ENCODE measurements at places on chromosomes 12 and 14.

GRCh38 chr12:70645494-70646317 lies 8.5 kb upstream of the PTPRB start:
- peak; percentile 45 for DNase-seq

- DNase-seq = no peak
These were observed 54.0 kb downstream of the SLC38A1 start for GRCh38 chr12:46214668-46215436.

DNA sequence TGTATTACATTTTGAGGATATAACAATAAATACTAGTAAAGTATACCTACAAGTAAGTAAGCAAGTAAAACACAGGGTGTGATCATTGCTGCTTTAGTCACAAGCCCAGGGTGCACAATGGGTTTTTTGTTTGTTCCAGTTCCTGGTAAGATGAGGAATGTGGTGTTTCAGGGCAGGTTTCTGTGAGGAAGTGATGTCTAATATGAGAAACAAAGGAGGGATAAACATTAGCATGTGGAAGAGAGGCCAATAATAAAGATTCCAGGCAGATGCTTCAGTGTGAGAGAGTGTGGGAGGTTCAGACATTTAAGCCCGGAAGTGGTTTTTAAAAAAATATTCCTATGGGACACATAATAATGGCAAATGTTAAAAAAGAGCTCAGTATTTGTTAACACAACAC lies 808.1 kb upstream of the USP15 start:
- DNase-seq = no peak

GRCh38 chr12:12889701-12890100 lies 1.7 kb upstream of the GPRC5A start:
- no peak for DNase-seq

DNA sequence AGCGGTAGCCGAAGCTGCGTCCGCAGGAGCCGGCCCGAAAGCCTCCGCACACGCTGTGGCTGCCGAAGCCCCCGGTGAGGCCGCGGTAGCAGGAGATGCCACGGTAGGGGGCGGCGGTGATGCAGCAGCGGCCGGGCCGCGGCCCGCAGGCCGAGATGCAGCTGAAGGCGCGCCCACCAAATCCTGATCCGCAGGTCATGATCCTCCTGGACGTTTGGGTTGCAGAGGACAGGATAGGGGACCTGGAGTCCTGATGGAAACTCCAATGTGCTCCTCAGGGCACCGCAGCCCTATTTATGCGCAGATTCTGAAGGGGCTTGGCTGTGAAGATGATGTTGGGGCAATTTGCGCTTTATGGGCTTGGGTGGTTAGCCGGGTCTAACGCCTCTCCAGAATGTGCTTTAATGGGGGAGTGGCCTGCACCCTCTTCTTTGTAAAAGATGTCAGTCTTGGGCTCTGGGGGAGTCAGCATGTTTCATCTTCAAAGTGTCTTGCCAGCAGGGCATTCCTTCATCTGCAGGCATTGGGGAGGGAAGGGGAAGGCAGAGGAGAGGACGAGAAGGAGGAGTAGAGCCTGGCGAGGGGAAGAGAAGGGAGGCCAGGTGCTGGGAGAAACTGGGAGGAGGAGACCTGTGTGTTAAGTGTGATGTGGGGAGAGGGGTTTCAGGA lies at the start of gene KRT81:
Gene KRT81, minus strand, starts transcription at position 268 of the 669 bp plus-strand sequence. Its CDS starts 69 bp downstream, at position 199.
- no peak for DNase-seq

GRCh38 chr14:20667957-20668356 lies 16.4 kb upstream of the RNASE4 start:
- no peak for DNase-seq

DNA sequence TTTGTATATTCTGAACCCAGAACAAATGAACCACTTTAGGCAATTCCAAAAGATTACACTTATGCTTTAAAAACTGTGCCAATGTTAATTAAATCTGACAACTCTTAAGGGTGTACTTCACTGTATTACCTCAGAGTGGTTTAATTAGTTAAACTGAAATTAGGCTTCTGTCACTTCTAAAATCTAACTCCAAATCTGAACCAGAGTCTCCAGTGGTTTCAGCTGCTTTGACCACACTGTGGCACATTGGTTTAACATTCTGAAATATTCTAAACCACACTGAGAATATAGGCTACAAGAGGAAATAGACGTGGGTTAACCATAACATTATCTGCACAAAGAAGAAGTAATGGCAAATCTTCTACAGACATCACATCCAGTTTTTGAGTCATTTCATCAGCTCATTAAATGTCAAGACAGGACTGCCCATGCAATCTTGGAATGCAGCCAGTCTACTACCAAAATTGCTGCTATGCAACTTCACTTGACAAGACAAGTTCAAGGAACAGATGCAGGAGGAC lies 94.8 kb downstream of the LRP6 start:
- peak; percentile 2 for DNase-seq

DNA sequence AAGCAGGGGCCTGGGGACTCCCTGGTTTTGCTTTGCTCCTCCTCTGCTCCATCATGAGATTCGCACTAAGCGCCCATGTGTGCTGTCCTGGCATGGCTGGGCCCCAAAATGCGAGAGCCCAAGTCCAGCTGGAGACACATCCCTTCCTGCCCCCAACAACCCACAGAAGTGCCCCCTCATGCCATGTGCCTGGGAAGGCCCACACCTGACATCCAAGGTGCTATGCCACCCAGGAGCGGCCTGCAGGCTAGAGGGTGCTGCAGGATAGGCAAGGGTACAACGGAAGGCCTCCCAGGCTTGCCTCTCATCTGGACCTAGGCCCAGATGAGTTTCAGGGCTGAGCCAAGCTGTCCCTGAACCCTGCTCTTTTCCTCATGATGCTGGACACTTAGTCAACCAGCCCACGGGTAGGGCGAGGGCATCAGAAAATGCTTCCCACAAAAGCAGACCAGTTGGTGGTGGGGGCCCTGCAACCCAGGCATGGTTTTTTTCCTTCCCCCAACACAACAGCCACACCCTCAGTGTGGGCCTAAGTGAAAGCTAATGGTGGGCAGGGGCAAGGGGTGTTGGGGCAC lies 13.2 kb upstream of the KRT80 start:
- no peak for DNase-seq

GRCh38 chr12:109708939-109709338 lies 4.7 kb upstream of the FAM222A start:
- DNase-seq = no peak

DNA sequence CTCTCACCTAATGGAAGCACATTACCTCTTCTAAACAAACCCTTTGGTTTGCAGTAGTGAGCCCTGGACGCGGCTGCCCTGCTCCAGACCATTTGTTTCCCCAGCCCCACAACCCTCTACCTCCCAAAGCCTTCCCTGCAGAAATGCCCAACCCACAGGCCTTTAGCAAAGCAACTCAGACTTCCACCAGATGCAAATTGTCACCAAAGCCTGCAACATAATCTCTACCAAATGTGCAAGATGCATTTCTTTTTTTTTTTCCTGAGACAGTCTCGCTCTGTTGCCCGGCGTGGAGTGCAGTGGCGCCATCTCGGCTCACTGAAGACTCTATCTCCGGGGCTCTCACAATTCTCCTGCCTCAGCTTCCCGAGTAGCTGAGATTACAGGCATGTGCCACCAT lies 56.2 kb downstream of the VWF start:
- DNase-seq = no peak

DNA sequence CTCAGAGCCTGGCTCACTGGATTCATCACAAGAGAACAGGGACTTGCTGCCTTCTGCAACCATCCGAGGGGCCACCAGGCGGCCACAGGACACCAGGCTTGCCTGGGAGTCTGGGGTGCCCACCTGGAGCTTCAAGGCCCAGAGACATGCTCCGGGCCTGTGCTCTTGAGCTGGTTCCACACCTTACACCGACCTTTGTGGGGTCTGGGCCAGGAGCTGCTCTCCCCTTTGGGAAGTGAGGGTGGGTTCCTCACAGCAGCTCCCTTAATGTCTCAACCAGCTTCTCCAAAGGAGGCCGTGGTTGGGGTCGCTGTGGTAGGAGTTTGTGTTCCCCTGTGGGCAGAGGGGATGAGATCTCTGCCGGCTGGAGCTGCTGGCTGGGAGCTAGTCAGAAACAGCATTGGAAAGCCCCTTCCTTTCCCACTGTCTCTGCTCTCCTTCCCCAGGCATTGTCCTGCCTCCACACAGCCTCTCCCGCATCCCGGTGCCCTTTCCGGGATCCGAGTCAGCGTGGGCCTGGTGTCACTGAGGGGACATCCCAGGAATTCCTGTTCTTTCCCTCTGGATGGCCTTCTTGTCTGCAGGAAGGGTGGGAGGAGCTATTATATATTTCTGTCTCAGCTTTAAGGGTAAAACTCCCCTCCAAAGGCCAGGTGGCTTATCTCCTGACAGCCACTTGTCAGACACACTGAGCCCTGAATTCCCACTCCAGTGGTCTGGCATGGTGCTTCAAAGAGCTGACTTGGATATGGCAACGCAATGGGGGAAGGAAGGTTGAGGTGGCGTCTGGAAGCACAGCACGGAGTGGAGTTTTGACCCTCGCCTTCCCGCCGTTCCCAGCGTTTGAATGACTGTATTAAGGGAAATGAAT lies 5.1 kb upstream of the PAPLN start:
- no peak for DNase-seq

- no peak for DNase-seq
These were observed 132.8 kb upstream of the BTG1 start for GRCh38 chr12:92278378-92278828.

DNA sequence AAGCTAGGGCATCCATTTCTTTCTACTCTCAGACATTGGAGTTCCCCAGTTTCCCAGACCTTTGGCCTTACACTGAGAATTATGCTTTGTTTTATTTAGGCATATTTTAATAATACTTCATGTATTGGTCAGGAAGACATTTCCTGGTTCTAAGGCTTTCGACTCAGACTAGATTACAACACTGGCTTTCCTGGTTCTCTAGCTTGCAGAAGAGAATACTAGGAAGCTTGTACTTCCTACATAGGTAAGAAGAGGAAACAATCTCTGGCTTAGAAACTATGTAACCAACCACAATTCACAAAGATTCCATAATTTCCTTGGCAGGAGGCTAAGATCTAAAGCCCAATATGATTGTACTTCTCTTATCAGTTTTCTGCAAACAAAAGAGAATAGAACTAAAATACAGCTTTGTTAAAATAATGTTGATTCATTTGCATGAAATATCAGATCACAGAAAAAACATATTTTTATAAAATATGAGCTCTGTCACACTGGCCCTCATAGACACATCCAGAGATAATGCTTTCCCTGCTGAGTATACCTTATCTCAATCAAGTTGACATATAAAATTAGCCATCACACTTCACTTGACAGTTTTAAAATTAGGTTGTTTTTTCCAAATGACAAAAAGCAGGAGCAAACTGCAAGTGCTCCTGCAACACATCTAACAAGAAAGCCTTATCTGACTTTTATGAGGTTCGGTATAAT lies 30.5 kb downstream of the CLEC2D start:
- DNase-seq = no peak

DNA sequence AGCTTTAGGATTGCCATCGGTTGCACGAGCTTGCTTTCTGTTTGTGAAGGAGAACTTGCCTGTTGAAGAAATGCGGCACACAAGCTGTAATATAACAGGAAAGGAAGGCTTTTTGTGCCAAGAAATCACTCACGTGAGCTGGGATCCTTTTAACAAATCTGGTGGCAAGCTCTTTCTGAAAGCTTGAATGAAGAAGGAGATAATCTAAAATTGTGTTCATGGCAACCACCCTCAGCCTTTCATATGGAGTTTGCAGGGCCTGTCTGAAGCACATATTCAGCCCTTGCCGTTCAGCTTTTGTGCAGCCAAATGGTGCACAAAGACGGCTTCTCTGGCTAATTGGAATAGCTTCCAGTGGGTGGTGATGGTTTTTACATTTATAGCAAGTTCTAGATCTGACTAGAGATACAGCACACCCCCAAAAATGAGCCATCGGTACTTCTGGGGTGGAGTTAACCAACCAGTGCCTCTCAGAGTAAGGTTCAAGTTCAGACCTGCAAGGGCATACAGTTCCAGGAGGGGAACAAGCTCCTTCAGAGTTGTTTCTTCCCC lies 107.4 kb downstream of the AEBP2 start:
- DNase-seq = no peak

GRCh38 chr12:18907127-18907526 lies 169.2 kb downstream of the CAPZA3 start:
- no peak for DNase-seq

- no peak for DNase-seq
These were observed 125.7 kb downstream of the CRADD start for GRCh38 chr12:93802698-93803423.

GRCh38 chr12:129696926-129697325 lies 206.9 kb downstream of the TMEM132D start:
- no peak for DNase-seq

DNA sequence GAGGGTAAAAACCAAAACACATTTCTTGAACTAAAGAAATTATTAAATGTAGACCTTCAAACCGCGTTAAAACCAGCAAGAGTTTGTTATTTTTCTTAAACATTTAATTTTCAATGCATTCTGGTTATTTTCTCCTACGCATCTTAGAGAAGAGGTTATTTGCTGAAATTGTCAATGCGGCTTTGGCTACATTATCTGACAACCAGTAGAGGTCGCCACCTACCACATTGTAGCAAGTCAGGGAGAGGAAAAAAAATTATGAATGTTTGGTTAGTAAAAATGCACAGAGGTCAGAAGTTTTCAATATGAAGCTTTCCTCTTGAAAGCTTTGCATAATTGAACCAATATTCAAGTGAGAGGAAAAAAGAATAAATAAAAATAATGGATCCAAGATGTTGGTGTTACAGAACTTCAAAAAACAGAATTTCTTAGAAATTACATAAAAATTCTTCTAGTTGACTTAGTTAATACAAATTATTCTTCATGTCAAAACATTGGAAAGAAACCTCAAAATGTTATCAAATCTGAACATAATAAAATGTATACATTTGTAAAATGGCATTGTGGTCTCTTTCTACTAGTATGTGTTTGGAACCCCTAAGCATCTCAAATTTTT lies 159.4 kb upstream of the TMTC2 start:
- DNase-seq = peak; percentile 78

GRCh38 chr14:105026033-105026785 lies 5.3 kb upstream of the CDCA4 start:
- DNase-seq = no peak

- DNase-seq = no peak
These were observed 7.5 kb downstream of the RIMBP2 start for GRCh38 chr12:130708648-130709047.

GRCh38 chr12:45674181-45674977 lies 55.1 kb upstream of the ARID2 start:
- no peak for DNase-seq

DNA sequence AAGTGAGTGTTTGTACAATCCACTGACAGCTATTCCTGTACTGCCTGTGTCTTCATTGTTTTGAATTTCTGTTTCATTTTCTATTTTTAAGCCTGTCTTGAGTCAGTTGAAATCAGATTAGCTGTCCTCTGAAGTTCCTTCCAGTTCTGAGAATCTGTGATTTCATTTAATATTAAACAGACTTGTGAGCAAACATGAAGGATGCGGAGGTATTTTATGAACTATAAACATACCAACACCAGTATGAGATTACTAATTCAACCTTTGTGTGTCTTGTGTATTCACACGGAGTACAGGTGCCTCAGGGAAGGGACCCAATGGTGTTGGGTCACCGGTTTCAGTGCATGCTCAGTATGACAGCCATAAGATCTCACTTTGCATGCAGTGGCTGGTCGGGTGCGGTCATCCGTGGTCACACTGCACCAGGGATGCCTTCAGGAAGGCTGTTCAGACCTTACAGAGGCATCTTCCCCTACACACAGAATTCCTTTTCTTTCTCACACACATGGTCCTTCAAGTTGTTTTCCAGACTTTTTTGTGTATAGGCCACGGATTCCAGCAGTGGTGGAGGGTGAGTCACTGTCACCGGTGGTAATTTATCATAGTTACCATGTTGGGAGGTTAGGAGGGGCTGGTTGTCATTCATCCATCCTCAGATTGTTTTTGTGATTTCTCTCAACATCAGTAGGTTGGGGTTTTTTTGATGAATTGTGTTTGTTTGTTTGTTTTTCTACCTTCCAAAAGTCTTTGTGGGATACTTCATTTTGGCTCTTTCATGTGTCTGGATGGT lies 103.0 kb upstream of the SFSWAP start:
- no peak for DNase-seq

Measured in T47D (cell line).